ENCODE measurements at places on chromosomes 12 and 14.

DNA sequence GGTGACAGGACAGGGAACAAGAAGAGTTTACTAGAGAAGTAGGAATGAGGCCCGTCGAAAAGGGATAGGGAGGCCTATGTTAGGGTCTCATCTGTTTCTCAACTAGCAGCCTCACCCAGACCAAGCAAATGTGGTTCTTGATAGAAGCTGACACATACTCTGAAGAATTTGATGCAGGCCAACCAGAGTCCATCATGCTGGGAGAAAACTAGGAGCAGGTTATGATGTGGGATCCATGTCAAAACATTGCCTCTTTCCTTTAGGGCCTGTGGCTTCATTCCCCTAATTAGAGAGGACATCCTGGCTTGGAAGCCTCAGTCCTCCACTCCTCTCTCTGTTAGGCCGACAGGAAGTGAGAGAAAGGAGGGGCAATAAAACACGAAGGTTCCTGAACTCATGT, 122.8 kb downstream of the NTF3 start:
- no peak for DNase-seq

- no peak for DNase-seq
Observed at GRCh38 chr14:104287301-104288009, 149.1 kb downstream of the KIF26A start.

- DNase-seq: no peak
Observed at GRCh38 chr12:84463741-84464495, 448.7 kb downstream of the SLC6A15 start.

DNA sequence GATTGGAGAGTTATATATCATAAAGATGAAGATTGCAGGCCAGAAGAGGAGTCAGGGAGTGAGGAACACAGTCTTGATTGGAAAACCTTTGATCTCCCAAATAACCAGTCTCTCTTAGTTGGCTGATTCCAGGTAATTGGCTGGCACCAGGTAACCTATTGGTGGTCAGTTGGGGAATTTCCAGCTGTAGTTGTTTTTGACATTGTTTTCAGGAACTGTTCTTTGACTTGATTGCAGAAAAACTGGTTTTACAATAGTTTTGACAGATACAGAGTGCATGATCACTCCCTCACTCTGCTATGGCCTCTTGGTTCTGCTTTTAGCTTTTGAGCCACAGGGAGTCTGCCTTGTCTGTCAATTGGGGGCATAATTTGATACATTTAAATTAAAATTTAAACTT, 71.6 kb downstream of the ZNF641 start:
- DNase-seq: no peak

DNA sequence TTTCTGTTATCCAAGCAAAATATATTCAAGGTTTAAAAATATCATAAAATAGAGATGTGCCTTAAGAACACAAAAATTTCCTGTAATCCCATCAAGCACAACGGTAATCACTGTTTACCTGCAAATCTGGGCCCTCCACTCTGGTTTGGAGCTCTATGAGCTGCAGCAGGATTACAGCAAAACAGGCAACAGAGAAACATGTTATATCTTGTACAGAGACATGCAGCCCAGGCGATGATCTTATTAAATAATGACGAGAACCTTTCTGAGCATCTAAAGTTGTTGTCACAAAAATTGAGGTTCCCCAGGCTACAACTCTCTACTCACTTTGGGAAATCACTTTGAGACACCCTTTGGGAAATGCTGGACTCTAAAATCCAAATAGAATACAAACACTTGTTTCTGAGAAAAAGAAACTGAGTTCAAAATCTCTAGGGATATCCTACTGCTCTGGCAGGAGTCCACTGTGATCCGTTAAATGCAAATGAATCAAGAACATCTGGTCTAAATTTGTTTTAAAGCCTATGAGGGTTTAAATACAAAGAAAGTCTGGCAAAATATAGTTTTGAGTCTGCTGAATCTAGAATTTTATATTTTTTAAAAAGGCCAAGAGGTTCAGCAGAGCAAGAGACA, 36.3 kb downstream of the STON2 start:
- no peak for DNase-seq

DNA sequence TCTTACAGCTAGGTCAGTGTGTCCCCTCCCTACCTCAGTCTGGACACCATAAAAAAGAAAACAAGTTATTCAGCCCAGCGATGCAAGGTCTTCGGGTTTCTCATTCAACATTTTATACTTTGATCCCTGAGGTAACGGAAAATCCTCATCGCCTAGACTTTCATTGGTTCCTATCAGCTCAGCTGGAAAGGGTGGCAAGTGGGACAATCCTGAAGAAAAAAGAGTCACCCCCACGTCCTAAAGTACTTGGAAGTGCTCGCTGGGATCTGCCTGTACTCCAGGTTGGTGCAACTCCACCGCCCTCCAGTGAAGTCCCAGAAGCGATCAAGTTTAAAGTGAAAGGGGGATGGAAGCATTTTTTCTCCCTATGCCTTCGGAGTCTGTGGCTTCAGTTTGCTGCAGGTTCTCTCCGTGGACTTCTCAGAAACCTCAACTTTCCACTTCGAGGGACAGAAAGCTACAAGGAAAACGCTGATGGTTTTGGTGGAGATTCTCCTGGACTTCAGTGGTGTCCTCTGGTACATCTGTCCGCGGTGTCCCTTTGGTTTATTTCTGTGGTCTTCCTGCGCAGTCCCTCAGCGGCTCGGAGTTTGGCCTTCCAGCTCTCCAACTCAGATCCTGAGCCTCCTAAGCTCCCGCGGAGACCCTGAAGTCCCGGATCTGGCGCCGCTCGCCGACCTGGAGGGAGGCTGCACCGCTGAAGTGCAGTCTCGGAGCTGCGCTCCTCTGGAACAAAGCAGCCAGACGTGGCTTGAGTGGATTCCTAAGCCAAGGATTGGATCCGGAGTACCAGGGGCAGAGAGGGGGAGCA, 1.8 kb upstream of the LRFN5 start:
- peak; percentile 68 for DNase-seq

GRCh38 chr12:109759595-109759994, 46.0 kb downstream of the FAM222A start:
- peak; percentile 10 for DNase-seq

- no peak for DNase-seq
Observed at GRCh38 chr12:28440081-28440608, 249.9 kb downstream of the CCDC91 start.

DNA sequence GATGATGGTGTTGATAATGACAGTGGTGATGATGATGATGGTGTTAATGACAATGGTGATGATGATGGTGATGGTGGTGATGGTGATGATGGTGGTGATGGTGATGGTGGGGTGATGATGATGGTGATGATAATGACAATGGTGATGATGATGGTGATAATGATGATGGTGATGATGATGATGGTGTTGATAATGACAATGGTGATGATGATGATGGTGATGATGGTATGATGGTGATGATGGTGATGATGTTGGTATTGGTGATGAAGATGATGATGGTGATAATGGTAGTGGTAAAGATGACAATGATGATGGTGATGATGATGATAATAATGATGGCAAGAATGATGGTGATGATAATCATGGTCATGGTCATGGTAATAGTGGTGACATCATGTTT, 184.7 kb downstream of the SLC15A4 start:
- DNase-seq: no peak

DNA sequence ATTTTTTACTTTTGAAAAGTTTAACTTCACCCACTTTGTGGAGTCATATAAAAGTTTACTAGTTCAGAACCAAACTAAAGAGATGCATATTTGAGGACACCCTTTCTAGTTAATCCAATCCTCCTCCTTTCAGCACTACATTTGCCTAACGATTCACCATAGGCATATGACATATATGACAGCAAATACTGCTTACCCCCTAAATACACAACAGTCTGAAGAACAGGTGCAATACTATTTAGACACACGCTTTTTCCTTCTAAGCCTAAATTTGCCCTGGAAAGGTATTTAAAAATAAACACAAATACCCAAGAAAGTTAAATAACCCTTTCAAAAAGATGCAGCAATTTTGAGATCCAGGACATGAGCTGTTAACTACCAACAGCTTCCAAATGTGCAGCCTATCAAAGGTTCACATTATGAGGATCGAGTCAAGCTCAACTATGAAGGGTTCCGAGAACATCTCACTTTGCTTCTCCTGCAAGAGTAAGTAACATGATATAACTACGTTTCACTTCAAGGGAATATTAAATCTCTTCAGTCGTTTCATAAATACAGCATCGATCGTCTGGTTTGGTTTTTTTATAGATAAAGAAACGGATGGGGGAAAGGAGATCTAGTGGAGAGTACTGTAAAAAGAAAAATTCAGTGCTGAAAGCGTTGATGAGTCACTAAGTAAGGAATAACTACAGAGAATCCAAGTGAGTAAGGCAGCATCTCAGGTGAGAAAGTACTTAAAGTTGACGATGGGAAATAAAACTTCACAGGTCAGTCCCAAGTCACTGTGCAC, 677 bp upstream of the AP4S1 start:
- DNase-seq: no peak

DNA sequence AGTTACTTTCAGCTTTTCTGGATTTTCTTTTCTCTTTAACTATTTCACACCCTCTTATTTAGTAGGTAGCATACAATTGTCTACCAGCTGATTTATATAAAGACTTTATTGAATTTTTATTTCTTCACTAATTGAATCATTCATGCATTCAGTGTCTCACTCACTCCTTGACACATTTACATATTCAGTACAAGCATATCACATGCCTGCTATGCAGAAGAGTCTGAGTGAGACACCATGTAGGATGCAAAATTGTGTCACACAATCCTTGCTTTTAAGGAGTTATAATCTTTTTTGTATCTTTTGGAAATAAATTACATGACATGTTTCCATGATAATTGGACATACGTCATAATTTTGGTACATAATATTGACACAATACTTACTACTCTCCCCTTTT, 83.0 kb downstream of the AKAP6 start:
- no peak for DNase-seq

DNA sequence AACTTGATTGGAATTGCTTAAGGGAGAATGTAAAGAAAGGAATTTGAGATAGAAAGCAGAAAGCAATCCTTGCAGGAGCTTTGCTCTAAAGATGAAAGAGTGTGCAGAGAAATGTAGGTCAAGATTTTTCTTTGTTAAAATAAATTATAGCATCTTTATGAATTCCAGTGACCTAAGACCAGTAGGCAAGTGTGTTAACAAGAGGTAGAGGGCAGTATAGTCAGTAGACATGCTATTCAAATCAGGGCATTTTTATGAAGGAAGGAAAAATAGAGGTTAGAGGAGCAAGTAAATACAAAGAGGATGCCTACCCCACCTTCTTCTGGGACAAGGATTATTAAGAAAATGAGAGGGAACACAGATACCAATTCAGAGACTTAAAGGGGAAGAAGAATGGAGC, 148.5 kb downstream of the PLCZ1 start:
- DNase-seq: no peak

- DNase-seq: no peak
Observed at GRCh38 chr12:32466986-32467711, 67.8 kb downstream of the FGD4 start.

DNA sequence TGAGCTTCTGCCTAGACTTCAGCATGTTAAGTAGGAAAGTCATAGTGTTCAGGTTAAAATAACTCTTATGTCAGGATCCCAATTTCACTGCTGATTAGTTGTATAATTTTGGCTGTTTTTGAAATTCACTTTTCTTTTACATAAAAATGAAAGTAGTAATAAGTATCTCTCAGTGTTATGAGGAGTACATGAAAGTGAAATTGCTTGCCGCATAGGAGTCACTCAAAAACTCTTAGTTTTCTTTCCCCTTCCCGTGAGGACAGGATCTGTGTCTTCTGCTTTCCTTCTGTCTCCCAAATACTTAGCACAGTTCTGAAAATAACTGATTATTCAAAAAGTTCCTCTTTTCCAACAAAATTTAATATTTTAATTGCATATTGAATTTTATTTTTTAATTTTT, 100.5 kb downstream of the SLC38A4 start:
- no peak for DNase-seq

Data from head of caudate nucleus (tissue), 42 donors.